Cerebellar nuclear complex (tissue), 1 donor: ENCODE measurements at places on chromosomes 5 and 9.

DNA sequence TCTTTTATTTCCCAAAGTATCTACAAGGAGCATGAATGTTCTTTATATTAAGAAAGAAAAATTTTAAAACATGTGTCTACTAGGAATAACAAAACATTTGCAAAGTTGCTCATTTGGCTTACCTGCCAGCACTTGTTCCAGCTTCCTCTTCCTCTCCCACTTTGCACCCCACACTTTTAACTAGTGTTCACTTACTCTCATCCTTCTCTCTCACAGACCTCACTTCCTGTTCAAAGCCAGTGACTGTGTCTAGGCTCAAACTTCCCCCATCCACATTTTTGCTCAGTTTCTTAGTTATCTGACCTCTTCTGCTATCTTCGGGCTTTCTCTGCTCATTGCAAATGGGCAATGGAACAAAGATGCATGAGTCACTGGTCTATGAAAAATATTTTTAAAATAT, 512.2 kb upstream of the ZNF462 start:
- no peak for DNase-seq

GRCh38 chr5:124751031-124751430, 4.6 kb upstream of the ZNF608 start:
- DNase-seq = no peak

DNA sequence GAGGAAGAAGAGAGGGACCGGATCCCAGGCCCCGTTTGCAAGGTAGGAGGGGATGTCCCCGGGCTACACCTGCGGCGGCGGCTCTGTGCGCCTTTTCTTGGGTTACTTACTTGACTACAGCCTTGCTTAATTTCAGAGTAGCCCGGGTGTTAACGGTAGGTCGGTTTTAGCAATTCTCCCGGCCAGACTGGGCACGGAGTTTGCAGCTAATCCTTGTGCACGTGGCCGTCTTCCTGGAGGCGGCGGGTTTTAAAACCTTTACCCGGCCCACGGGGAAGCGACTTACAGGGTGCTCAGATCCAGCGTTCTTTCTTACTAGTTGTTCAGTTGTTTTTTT, 313 bp downstream of the BRIX1 start:
- DNase-seq = no peak

- no peak for DNase-seq
Measured at GRCh38 chr5:35884191-35884769, 27.6 kb downstream of the IL7R start.

DNA sequence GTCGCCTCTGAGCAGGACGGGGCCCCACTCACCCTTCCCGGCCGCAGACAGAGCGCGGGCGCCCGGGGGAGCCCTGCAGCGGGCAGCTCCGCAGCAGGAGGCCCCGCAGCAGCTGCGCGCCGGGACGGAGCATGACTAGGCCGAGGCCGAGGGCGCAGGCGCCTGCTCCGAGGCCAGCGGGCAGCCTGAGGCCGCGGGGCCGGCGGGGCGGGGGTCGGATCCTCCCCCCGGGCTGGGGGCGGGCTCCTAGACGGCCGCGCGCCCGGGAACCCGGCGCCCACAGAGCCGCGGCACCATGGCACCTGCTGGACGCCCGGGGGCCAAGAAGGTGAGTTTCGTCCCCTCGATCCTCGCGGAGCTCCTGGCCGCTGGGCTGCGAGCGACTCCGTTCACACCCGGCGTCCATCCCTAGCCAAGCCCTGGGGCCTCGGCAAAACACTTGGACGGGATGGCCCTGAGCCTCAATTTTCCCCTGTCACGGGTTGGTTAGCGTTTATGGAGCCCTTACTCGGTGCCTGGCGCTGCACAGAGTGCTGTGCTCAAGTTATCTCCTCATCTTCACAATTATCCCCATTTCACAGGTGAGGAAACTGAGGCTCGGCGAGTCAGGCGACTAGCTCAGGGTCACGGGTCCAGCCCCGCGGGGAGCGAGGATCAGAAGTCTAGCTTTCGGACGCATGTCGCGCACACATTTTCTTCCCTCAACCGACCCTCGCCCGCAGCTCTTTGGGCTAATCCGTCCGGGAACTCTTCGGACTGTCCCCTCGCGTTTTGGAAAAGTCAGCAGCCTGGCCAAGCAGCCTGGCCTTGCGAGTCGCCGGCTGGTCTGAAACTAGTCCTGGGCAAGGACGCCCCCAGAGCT, at the start of the genes BHMT2 and DMGDH:
Gene BHMT2 (plus strand): TSS at position 280 of the 862 bp plus-strand sequence. CDS start 16 bp downstream, at position 296.
Gene DMGDH (minus strand): TSS at position 187 of the 862 bp plus-strand sequence. CDS start 54 bp downstream, at position 133.
- DNase-seq = no peak

- peak; percentile 86 for DNase-seq
Measured at GRCh38 chr9:95508968-95509850, 7.6 kb downstream of the PTCH1 start.

GRCh38 chr9:87116492-87116891, 169.2 kb upstream of the GAS1 start:
- DNase-seq = no peak

GRCh38 chr9:91897201-91897600, 52.8 kb downstream of the ROR2 start:
- no peak for DNase-seq

DNA sequence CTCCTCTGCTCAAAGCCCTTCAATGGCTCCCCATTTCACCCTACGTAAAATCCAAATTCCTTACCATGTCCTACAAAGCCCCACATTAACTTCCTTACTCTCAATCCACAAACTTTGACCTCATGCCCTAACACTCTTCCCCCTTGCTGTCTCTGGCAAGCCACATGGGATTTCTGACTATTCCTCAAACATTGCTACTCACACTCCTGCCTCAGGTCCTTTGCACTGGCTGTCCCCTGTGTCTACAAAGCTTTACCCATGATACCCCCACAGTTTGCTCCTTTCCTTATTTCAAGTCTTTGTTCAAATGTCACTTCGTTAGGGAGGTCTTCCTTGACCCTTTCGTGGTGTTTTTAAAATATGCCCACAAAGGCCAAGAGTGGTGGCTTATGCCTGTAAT, 40.4 kb upstream of the MATR3 start:
- no peak for DNase-seq
